ENCODE measurements at places on chromosomes 5 and 9.

DNA sequence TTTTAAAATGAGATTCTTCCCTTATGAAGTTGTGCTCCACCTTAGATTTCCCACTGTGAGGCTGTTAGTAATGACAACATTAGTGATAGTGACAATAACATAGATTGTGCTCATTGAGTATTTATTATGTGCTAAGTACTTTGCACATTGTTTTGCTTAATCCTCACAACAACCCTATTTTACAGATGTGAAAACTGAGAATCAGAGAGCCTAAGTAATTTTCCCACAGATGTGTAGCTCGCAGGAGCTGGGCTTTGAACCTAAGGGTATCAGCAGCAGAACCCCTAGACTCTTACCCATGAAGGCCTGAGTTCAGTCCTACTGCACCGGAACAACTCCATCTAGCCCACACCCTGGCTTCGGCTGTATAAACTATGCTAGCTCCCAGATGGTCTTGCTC, 15.6 kb upstream of the ARAP3 start:
- DNase-seq = no peak

DNA sequence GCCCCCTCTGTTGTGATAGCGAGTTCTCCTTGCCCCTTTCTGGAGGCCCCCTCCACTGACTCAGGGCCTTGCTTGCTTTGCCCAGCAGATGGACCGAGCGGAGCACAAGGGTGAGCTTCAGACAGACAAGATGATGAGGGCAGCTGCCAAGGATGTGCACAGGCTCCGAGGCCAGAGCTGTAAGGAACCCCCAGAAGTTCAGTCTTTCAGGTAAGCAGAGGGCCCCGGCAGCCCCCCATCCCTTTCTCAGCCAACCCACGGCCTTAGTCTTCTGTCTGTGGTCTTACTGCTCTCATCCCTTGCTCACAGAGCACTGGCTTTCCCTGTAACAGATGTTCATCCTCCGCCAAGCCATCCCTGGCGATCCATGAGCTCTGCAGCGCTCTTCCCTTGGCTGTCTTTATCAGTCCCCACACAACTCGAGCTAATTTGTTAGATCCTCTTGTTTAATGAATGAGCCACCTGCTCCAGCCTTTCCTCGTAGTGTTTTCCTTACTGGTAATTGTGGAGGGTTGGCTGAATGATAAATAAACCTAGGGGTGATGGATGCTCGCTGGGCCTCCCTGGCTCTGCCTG, 18.4 kb upstream of the RARS1 start:
- no peak for DNase-seq

DNA sequence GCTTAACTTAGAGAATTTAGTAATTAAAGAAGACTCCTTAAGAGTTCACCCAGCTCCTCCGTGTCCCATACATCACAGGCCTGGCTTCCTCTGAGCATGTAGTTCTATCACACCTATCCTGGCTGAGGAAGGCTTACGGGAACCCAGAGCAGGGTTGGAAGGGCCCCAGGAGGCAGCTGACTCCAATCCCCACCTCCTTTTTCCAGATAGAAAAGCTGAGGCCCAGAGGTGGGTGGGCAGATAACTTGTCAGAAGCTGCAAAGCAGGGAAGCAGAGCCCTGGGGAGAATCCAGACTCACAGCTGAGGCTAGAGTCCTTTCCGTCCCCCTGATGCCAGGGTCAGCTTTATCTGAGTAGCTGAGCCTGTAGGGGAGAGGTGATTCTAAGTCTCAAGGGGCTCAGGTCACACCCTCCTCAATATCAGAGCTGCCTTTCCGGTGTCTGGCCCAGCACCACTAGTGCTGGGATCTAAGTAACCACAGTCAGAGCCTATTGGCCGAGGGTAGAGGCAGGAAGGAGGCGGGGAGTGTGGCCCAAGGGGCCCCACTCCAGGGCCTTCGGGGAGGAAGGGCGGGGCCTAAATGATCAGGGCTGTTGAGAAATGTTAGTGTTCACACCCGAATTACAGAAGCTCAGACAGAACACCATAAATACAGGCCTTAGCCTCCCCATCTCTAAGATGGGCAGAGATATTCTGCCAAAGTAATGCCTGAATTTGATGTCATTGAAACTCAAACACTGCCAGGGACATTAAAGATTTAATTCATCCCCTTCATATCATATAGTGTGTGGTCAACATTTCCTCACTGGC, 9.9 kb downstream of the CCDC69 start:
- peak; percentile 48 for DNase-seq

DNA sequence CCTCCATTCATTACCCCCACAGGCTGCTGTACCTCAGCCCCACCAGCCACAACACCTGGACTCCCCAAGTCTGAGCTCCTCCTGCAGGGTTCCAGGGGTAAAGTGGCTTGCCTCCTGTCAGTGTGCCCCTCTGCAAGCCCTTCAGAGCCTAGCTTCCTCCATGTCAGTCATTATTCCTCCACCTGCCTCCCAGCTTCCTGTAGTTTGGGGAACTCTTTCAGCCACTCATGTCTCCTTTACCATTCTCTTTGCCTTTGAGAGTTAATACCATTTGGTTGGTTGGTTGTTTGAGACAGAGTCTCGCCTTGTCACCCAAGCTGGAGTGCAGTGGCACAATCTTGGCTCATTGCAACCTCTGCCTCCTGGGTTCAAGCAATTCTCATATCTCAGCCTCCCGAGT, 36.2 kb downstream of the IRF1 start:
- no peak for DNase-seq

GRCh38 chr5:81184749-81185110, 48.4 kb upstream of the CKMT2 start:
- no peak for DNase-seq

DNA sequence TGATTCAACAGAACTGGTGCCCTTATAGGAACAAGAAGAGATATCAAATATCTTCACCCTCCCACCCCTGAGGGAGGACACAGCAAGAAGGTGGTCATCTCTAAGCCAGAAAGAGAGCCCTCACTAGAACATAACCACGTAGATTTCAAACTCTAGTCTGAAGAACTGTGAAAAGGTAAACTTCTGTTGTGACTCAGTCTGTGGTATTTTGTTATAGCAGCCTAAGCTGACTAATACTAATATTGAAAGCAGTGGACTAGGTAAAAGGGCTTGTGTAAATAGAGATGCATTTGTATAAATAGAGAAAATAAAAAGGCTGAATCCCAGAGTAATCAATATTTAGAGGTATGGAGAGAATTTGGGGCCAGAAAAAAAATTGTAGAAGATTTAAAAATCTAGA, 157.6 kb upstream of the CCNH start:
- no peak for DNase-seq

- no peak for DNase-seq
Observed at GRCh38 chr9:3972687-3973086, 327.2 kb downstream of the GLIS3 start.

GRCh38 chr9:96379461-96379860, 4.0 kb downstream of the SLC35D2 start:
- DNase-seq = no peak

- DNase-seq = no peak
Observed at GRCh38 chr5:177426566-177427210, at the start of gene GRK6. GRK6 (plus strand) TSS chr5:177426676; CDS start chr5:177426846, 170 bp downstream.

DNA sequence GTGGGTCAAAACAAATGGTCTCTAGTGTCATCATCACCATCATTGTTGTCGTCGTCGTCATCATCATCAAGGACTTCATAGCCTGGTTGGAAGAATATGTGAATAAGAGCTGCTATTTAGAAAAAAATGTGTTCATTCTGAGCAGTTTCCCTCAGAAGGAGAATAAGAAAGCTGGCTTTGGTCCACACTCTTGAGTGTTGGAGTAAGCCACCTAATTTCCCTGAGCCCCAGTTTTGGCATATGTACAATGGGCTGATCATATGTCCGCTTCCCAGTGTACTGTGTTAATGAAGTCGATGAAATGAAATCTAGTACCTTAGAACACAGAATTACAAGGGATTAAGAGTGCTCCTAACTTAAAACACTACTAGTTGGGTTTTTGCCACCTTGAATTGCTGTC, 545.5 kb downstream of the CCDC171 start:
- no peak for DNase-seq

DNA sequence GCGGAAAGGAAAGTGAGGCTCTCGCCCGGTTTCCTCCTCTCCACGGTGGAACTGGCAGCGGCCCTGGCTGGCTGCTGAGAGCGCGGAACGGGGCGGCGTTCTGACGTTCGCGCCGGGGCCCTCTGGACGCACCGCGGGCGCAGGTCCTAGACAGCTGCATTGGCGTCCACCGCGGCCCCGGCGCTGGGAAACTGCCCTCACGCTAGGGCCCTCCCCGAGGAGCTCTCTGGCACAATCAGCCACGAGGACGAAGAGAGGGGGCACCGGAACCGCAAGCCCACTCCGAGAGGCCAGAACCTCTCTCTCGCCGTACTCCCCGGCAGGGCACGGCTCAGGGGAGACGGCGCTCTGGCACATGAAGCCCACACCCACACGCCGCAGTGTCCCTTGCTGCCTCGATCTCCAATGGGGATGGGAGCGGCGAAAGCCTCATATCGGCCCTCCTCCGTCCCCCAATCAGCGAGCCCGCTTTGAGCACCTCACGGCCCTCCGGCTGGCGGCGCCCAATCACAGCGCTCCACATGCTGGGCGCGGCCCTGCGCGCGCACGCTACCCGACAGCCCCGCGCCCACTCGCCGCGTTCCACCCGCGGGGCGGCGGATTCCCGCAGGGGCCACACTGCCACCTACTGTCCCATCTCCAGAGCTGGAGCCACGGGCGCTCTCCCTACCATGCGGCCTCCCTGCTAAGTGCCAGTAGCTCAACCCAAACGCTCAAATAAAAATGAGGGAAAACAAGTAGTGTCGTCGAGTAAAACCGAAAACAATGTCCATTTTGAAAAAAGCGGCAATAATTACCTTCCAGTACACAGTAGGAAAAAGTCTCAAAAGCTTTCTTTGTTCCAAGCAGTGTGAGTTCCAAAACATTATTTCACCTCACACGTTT, 11.8 kb downstream of the MRPS27 start:
- peak; percentile 98 for DNase-seq

- DNase-seq = no peak
Observed at GRCh38 chr9:86918556-86918955, 28.8 kb downstream of the GAS1 start.

- no peak for DNase-seq
Observed at GRCh38 chr5:158943057-158943456, 156.7 kb downstream of the EBF1 start.

- no peak for DNase-seq
Observed at GRCh38 chr5:33079548-33079947, 361.2 kb upstream of the TARS1 start.

GRCh38 chr9:108056084-108056804, 566.7 kb upstream of the KLF4 start:
- DNase-seq = no peak

DNA sequence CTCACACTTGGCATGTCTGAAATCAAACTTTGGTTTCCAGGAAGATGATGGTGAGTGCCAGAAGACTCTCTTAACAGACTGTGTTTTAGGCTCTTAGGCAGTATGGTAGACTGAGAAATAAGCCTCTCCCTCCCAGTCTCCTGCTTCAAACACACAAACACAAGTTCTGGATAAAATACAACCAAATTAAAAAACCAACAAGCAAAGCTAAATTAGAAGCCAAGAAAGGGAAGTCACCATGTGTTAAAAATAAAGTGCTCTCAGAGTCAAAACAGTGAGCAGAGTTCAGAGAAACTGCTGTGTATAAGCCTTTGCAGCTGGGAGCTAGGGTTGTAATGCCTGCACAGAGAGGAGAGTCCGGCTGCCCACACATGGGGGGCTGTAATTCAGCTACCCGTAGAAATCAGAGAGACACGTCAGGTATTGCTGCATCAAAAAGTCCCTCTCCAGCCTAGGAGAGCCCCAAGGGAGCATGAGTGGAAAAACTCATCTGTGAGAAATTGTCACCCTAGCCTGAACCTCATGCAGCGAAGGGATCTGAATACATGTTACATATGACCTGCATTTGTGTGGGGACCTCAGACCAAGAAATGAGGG, 62.6 kb downstream of the ANGPTL2 start:
- no peak for DNase-seq

GRCh38 chr9:132077881-132078698, 1.6 kb downstream of the MED27 start:
- DNase-seq = no peak

- DNase-seq = no peak
Observed at GRCh38 chr5:148179234-148179824, 11.0 kb downstream of the SPINK14 start.

Data from left hindlimb (tissue), 1 donor.